ENCODE measurements at places on chromosomes 6 and 20.

- DNase-seq = no peak
Observed at GRCh38 chr6:24931296-24931695, 4.5 kb downstream of the RIPOR2 start.

- DNase-seq = no peak
Observed at GRCh38 chr6:44667668-44668390, 280.3 kb downstream of the CDC5L start.

DNA sequence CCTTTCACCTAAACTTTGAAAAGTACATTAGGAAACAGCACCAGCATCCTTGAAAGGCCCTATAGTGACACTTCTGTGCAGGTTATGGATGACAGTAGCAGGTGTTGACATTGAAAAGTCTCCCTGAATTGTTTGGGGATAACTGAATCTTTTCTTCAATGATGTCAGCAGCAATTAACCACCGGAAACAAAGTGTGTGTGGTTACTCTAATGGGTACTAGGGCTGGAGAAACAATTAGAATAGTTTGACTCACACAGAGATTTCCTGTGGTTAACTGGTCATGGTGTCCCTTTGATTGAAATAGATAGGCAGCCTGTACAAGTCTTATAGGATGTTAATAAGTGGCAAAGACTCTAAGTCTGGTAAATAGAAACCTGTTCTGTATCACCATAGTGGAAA lies 189.1 kb downstream of the TBX18 start:
- DNase-seq = peak; percentile 69

DNA sequence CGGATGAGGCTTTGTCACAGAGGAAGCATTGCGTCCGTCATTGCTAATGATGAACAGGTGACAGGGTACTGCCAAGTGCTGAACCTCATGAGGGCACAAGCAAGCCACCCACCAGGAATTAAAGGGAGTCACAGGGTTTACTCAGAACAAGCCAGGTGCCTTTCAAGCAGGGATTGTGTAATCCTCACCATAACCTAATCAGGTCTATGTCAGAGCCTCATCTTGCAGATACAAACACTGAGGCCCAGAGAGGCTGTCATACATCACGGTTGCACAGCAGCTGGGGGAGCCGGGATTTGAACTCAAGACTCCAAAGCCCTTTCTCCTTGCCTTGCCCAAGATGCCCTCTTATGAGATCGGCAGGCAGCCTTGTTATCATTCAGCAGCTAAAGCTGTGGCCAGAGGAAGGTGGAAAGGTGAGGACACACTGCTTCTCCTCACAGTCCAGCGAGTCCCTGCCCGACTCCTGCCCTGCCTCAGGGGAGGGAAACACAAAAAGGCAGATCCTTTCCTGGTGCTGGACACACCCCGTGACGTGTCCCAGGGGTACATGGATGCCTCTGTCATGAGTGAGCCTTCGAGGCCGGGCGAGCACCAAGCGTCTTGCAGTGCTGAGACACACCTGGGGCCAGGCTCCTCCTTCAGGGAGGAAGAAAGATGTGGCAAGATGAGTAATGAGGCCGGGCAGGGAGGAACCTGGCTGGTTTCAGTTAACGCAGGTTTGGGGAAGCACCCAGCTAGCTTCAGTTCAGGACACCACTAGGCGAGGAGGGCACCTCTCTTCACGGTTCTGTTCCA lies 214.9 kb downstream of the LY86 start:
- peak; percentile 68 for DNase-seq

- no peak for DNase-seq
Observed at GRCh38 chr6:24742216-24742738, 23.3 kb upstream of the C6orf62 start.

- DNase-seq = no peak
Observed at GRCh38 chr6:25194172-25194678, 84.9 kb upstream of the CARMIL1 start.
